ENCODE measurements at places on chromosomes 6 and 20.

- DNase-seq, result no peak
These were observed 28.9 kb downstream of the BMP7 start for GRCh38 chr20:57237585-57237953.

GRCh38 chr6:49423817-49424216 lies 39.2 kb downstream of the MMUT start:
- no peak for DNase-seq

DNA sequence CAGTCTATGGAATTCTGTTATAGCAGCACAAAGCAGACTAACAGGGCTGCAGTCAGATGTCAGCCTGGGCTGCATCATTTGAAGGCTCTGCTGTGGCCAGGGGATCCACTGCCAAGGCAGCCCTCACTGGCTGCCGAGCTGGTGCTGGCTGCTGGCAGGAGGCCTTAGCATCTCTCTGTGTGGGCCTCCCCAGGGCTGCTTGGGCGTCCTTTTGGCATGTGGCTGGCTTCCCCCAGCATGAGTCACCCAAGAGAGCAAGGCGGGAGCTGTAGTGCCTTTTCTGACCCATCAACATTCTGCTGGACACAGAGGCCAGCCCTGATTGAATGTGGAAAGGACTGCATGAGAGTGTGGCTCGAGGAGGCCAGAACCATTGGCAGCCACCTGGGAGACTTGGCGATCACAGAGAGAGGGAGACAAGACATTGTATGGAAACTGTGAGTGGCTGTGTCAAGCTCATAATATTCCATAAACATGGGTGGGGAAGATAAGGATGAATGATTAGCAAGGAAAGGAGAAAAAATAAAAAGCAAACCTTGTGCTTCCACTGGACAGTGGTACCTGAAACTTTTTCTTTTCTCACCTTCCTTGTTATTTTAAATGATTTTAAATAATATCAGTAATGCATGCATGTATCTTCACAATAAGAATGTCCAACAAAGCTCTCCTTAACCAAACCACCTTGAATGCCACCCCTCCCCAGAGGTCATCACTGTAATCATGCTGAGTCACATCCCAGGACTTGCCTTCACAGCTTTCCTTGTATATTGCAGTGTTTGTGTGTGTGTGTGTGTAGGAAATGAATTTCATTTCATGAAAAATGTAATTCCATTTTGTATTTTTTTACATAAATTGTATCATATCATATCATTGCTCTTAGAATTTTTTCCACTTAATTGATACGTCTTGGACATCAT lies 55.0 kb upstream of the VSX1 start:
- DNase-seq, result no peak

GRCh38 chr6:79571030-79571367 lies 33.8 kb upstream of the LCA5 start:
- no peak for DNase-seq

DNA sequence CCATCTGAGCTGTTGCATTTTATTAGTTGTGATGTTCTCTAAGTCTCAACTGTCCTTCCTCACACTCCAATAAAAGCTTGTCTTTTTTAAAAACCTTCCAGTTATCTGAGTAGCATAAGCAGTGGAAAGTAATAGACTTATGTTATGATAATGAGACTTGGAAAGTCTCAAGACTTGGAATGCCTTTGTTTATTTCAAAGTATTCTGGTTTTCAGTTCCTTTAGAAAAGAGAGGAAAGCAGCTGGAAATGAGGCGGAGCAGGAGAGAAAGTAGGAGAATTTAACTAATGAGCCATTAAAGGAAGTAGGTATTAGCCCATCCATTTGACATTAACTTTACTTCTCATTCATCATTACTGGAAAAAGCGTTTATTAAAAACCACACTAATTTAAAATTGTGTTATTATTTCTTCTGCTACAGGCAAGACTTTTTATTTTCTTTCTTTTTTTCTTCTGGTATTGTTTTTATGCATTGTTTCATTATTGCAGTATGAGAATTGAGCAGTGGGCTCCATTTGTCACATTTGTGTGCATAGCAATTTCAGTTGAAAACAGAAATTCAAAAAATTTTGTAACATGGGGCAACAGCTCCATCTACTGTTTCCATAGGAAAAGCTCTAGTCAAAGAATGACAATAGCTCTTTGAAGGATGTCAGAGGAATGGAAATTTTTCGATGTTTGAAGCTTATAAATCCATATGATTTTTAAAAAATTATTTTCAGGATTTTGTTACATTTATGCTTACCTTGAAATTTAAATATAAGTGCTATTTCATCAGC lies 194.8 kb downstream of the COL9A1 start:
- no peak for DNase-seq

GRCh38 chr20:43300901-43301300 lies 111.2 kb upstream of the PTPRT start:
- no peak for DNase-seq

DNA sequence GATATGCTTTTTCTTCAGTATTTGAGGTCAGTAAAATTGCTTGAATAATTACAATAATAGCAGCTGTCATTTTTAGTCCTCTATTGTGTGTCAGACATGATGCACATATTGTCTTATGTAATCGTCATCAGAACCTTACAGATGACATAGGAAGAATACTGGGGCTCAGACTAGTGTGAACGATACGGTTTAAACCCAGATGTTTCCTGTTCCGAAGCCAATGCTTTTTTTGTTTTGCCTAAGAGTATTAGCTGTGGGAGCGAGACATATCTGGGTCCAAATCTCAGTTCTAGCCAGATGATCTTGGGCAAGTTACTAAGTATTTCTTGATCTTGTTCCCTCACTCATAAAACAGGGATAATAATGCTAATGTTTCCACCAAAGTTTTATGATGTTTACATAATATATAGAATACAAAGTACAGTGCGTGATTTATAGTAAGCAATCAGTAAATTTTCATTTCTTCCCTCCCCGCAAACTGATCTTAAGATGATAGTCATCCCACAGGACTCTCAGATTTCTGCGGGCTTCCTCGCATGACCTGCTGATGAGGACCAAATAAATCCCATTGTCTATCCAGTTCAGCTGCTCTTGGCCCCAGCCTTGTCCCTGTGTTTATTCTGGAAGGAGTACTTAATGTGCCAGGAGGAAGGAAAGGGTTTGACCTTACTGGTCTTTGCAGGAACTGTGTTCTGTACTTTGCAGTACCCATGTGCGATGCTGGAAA lies 98.2 kb downstream of the CAP2 start:
- DNase-seq, result no peak

GRCh38 chr6:17580518-17581048 lies 19.5 kb upstream of the FAM8A1 start:
- no peak for DNase-seq

GRCh38 chr6:6820641-6821238 lies 232.2 kb downstream of the LY86 start:
- no peak for DNase-seq

All from activated CD4-positive, CD25-positive, alpha-beta regulatory T cell (primary cell).